ENCODE measurements at places on chromosomes 16 and 17. TPM values are rescaled to one million over a fixed set of nuclear protein-coding genes. Genes with fewer than 3 reads are reported as not detected.

Gene SPNS2
- 1.9 TPM for total RNA-seq

Gene HSD11B2
- 0.77 TPM for total RNA-seq

DNA sequence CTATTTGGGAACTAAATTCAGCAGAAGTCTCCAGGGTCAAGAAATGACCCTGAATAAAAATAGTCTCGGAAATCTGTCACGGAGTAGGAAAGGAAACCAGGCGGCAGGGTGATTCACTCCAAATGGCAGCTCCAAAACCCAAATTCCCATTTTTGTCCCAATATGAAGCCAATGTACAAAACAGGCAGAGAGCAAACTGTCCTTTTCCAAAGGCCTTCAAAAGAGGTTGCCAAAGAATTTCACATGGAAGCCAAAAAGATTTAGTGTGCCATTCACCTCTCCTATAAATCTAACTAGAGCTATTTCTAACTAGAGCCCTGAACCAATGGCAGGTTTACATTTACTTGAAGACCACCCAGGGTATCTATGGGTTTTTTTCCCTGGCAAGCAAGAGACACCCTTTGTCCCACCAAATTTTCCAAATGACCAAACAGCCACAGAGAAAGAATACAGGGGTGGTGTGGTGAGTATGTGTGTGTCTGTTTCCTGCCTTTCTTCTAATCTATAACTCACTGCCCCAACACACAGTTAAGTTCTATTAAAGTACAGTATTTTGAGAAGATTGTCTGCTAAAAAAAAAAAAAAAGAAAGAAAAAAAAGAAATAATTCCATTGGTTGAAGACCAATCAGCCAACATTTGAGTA lies 6.8 kb downstream of the MYO1D start:
- no peak for DNase-seq

Gene TAT
- total RNA-seq, result 0.49 TPM

DNA sequence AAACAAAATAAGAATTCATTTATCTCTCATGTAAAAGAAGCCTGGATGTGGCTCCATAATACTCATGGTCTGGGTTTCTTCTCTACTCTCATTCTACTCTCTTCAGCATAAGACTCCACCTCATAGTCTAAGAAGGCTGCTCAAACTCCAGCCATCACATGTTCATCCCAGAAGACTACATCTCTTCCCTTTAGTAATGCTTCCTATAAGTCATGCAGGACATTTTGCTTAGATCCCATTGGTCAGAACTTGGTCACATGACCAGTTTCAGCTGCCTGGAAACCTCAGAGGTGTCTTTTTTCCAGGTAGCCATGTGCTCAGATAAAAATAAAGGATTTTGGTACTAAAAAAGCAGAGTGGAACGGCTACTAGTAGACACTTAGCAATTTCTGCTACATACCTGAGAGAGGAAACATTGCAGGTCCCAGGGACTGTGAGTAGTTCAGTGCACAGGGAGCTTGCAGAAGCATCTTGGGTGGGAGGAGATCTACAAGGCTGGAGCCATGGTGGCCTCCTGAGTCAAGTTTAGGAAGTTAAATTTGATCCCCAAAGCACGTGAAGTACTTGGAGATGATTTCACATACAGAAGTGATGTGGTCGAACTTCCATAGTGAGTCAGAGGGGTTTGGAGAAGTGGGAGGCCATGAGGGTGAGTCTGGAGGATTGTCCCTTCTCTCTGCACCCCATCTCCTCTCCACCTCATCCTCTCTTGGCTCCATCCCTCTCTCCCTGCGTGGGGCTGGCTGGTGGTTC lies 110.2 kb downstream of the CCDC182 start:
- no peak for DNase-seq

DNA sequence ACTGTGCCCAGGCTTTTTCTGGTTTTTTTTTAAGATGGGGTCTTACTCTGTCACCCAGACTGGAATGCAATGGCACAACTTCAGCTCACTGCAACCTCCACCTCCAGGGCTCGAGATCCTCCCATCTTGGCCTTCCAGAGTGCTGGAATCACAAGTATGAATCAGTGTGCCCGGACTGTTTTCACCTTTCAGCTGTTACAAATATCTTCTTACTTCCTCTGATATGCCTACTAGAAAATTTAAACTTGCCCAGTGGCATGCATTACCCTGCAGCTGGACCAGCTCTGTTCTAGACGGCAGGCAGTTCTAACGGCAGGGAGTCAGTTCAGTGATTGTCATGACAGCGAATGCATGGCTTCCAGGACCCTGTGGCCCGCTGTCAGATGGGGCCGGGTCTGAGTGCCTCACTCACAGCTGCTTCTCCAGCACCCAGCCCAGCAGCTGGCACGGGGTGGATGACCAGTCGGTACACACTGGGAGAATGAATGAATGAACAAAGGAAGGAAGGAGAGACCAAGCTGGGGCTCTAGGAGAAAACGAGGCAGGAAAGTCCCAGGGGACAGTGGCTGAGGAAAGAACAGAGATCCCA lies 28.0 kb upstream of the LITAF start:
- no peak for DNase-seq

Gene CDIPT
- total RNA-seq, result 71.6 TPM

DNA sequence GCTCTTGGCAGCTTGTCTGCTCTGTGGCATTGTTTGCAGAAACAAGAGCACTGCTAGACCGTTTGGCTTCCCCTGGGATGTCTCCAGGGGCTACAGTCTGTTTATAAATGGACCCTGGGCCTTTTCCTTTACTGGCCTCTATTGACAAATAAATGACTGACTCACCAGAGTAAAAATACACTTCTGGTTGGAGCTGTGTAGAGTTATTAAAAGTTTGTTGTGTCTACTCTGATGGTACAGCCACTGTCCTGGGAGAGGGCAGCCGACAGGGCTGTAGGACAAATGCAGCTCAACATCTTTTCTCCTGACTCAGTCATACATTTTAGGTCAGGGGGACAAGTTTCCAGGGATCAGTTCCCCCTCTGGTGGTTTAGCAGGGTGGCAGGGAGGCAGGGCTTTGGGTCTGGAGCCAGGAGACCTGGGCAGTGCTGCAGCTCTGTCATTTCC lies 30.0 kb downstream of the FOXL1 start:
- no peak for DNase-seq

Gene BAHCC1
- 77.4 TPM for total RNA-seq

- no peak for DNase-seq
Observed at GRCh38 chr16:35795361-35796029, 2336.1 kb downstream of the TP53TG3F start.

Gene CD300H
- not detected for total RNA-seq

GRCh38 chr17:4998732-4999429 lies 1.1 kb downstream of the KIF1C start:
- DNase-seq, result no peak

DNA sequence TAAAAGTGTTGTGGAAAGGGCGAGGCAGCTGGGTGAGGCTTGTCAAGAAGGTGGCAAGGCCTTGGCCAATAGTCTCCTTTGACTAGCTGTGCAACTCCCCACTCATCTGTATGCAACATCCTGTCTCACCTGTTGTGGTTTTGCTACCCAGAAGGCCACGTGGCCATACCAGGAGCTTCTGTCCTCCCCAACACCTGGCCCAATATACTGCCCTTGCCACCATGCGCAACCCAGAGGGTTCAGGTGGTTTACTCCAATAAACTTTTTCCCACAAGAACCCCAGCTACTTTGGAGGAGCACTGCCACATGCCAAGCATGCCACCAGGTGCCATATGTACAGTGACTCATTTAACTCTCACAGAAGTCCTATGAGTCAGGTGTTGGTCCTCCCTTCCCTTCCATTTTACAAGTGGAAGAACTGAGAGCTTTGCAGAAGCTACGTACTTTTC lies 10.2 kb downstream of the MYO19 start:
- no peak for DNase-seq

- DNase-seq, result no peak
Observed at GRCh38 chr17:14838567-14838966, 426.6 kb downstream of the PMP22 start.

Gene NEUROD2
- total RNA-seq, result not detected

- DNase-seq, result no peak
Observed at GRCh38 chr17:40363111-40363827, 1.3 kb downstream of the GJD3 start.

GRCh38 chr17:78923660-78924453 lies 1.3 kb downstream of the TIMP2 start:
- DNase-seq, result no peak

- no peak for DNase-seq
Observed at GRCh38 chr17:83190004-83190385, 110.6 kb downstream of the METRNL start.

Gene GLIS2
- 87.3 TPM for total RNA-seq

Gene EVI2A
- not detected for total RNA-seq

- DNase-seq, result no peak
Observed at GRCh38 chr16:54233615-54234014, 53.0 kb downstream of the IRX3 start.

GRCh38 chr16:3189869-3190268 lies 1.9 kb downstream of the OR1F1 start:
- DNase-seq, result no peak

DNA sequence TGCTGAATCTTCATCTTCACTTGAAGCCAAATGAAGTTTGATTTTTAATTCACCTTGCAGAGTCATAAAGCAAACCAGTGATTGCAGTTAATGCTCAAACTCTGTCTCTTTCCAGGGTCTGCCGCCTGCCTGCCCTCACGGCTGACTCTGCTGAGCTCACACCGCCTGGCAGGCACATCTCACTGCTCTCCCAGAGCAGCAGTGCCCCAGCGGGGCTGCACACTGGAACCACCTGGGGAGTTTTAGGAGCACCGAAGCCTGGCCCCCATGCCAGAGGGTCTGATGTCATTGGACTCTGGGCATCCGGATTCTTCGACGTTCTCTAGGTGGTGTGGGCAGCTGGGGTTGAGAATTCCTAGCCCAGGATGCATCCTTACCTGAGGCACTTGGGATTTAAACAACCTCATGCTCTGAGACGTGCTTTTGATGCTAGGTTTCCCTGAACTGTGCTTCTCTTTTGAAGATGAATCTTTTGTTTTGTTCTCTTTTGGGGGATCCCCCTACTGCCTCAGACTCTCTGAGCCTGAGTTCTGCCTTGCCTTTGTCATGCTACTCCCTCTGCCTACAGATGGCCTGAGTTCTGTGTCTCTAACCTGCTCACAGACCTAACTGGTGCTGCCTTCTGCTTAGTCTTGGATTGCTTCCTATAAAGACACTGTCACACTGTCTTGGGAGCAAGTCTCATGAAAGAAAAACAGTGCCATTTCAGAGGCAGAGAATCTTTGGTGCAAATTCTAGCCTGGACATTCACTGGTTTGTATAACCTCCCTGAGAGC lies 438.1 kb upstream of the CCL2 start:
- no peak for DNase-seq

- no peak for DNase-seq
Observed at GRCh38 chr16:2969545-2970521, 685 bp downstream of the PAQR4 start.

DNA sequence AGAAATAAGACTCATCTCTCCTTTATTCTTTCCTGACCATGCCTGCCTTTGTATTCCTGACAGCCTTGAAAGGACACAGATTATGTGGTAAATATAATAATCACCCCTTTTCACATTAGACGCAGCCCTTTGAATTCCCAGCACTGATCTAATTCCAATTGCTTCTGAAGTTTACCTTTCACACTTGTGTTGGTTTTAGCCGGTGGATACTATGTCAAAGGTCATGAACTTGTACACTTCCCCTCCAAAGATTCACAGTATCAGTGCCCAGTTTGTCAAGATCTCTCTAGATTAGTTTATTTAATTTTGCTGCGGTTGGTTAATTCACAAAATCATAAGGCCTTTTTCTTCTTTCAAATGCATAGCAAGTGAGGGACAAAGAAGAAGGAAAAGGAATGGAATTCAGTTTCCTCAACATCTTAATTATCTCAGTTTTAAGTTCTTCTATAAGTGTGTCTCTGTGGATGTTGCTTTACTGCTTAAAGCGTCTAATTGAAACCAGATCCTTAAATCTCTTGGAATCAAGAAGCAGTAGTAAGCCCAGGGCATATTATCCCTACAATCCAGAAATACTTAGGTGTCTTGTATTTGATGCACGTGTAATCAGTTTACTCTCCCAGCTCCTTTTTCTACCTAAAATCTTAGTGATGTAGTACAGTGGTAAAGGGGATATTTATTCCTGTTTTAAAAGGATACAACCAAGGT lies 174.3 kb upstream of the TBX2 start:
- no peak for DNase-seq

Gene MMP15
- 10.9 TPM for total RNA-seq

- no peak for DNase-seq
Observed at GRCh38 chr17:69227541-69227940, 1.1 kb downstream of the ABCA10 start.

Gene CMTM2
- not detected for total RNA-seq

DNA sequence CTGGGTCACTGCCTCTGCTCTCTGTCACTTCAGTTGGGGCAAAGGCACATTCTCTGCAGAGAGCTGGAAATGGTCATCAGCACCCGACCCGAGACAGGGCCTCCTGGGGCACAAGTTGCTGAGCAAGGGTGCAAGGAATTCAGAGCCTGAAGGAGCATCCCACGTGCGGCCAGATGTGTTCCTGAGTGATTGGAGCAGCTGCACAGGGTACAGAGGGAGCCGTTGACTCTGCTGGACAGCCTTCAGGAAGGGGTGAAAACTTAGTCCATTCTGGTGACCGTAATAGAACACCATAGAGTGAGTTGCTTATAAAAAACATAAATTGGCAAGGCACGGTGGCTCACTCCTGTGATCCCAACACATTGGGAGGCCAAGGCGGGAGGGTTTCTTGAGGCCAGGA lies 106.8 kb downstream of the CCDC182 start:
- no peak for DNase-seq

Gene IL4R
- total RNA-seq, result 28.9 TPM

DNA sequence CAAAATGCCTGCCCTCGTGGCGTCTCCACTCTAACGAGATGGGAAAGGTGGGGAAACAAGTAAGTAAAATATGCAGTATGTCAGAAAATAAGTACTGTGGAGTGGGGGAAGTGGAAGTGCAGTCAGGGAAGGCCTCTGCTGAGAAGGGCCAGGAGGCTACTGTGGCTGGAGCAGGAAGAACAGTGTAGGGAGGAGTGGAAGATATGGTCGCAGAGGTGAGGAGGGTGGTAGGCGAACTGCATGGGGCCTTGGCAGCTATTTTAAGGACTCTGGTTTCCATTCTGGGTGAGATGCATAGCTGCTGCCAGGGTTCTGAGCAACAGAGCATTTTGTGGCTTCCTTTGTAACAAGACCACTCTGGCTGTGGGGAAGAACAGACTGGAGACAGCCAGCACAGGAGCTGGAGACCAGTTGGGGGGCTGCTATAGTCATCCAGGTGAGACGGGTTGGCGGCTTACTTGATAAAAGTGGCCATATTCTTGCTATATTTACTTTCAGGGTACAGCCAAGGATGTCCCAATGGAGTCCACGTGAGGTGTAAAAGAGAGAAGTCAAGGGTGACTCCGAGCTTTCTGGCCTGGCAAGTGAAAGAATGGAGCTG lies 42.6 kb downstream of the CYTH1 start:
- no peak for DNase-seq
